ENCODE measurements at places on chromosomes 11 and 22.

GRCh38 chr22:38236786-38237185 is 35.0 kb downstream of the MAFF start:
- no peak for DNase-seq

DNA sequence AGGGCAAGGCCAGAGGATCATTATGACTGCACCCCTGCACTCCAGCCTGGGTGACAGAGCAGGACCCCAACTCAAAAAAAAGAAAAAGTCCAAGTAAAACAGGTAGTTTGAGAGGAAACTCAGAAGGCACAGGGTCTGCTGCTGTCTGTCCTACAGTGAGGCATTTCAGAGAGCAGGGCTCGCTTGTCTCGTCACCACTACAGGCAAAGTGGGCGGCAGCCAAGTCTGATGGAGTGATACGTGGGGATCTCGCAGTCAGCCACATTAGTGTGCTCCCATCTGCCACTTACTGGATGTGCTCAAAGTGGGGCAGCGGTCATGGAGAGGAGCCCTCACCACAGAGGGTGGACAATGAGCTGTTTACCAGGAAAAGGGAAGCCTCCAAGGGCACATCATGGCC is 42.1 kb downstream of the PI4KA start:
- DNase-seq = no peak

DNA sequence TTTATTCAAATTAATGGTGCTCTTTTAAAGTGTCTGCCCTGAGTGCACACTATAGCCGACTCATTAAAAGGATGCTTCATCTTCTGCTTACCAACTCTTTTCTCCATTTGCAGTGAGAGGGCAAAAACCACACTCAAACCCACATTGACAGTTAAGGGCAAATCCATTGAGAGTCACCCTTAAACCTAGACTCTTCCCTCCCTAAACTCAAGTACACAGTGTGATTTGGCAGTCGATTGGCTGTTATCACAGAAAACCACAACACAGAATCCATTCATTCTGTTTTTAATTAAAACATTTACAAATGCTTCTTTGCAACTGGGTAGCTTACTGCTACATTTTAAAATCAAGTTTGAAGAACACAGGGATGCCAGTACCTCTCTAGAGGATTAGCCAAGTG is 120.0 kb downstream of the CADM1 start:
- DNase-seq = no peak

DNA sequence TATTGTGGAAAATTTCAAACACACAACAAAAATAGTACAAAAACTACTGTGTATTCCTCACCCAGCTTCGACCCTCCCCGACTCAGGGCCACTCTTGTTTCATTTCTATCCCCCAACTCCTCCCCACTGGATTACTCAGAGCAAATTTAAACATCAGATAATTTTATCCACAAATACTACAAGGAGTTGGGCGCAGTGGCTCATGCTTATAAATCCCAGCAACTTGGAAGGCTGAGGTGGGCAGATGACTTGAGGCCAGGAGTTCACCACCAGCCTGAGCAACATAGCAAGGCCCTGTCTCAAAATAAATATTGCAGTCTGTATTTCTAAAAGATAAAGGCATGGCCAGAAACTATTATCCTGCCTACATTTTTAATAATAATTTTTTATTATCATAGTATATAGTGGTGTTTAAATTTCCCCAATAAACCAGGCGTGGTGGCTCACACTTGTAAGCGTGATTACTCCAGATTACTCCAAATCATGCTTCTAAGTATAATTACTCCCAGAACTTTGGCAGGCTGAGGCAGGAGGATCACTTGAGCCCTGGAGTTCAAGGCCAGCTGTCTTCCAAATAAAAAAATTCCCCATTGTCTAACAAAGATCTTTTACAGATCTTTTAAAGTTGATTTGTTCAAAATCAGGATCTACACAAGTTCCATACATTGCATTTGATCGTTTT is 39.8 kb downstream of the LRRC32 start:
- no peak for DNase-seq

GRCh38 chr11:112025707-112026106 is 499 bp downstream of the DLAT start:
- DNase-seq = no peak

DNA sequence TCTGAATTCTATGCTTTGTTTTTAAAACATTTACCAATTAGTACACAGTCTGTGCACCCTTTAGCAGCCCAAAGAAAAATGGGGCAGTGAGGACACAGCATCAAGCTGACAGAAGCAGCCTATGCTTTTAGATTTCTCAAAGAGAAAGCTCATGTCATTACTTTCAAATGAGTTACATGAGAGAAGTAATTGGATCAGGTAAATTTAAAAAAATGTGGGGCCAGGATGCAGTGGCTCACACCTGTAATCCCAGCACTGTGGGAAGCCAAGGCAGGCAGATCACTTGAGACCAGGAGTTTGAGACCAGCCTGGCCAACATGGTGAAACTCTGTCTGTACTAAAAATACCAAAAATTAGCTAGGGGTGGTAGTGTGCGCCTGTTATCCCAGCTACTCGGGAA is 57.7 kb downstream of the APOL5 start:
- DNase-seq = no peak

GRCh38 chr11:27281740-27282590 is 81.0 kb downstream of the CCDC34 start:
- DNase-seq = no peak

DNA sequence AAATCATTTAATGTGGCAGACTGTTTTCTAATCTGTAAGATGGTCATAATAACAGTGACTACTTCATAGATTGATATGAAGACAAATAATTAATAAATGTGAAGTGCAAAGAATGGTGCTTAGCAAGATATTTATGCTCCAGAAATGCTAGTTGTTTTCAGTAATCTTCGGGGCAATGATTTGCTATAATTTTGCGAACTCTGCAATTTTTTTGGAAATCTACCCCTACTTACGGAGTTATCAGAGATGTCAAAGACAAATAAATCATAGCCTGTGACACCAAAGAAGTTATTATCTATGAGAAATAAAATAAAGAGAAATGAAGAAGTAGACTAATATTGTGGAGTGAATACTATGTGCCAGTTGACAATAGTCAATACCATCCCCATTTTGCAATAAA is 634.1 kb upstream of the LRRC4C start:
- DNase-seq = no peak

DNA sequence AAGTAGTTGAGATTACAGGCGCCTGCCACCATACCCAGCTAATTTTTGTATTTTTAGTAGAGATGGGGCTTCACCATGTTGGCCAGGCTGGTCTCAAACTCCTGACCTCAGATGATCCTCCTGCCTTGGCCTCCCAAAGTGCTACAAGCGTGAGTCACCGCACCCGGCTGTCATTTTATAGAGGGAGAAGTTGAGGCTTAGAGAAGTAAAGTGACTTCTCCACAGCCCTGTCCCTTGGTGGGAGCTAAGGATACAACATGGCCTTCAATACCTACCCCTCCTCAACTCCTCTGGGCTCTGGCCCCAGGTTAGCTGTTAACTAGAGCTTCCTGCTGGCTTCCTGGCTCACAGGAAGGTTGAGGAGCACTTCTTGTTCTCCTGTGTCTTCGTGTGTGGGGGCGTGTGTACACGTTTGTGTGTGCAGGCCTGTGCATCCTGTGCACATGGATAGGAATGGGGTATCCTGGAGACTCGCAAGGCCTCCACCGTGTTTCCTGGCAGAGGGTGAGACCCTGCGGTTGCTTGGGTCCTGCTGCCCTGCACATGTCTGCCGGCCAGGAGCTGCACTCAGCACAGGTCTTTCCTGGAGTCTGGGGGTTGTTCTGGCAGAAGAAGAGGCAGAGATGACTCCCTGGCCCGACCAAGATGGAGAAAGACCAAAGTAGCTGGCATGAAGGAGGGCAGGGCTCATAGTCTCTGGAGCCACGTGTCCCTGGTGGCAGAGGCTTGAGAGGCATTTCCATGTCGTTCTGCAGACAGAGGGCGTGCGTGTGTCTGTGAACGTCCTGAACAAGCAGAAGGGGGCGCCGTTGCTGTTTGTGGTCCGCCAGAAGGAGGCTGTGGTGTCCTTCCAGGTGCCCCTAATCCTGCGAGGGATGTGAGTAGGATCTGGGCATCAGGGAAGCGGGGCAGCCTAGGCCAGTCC is 2.4 kb downstream of the SIDT2 start:
- DNase-seq = peak; percentile 21

GRCh38 chr22:44964722-44965078 is 45.1 kb downstream of the PHF21B start:
- DNase-seq = no peak

- peak; percentile 32 for DNase-seq
These were observed 27.5 kb downstream of the DHCR7 start for GRCh38 chr11:71420455-71421241.

DNA sequence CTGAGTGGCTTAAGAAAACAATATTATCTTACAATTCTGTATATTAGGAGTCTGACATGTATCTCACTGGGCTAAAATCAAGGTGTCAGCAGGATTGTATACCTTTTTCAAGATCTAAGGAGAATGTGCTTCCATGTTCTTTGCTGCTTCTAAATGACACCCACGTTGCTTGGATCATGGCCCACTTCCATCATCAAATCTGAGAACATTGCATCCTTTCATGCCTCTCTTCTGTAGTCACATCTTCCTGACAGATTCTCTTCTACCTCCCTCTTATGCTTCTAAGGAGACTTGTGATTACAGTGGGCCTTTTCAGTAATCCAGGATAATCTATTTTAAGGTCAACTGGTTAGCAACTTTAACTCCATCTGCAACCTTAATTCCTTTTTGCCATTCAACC is 499.4 kb downstream of the FAM181B start:
- no peak for DNase-seq

GRCh38 chr11:14314127-14314526 is 44.9 kb downstream of the RRAS2 start:
- DNase-seq = no peak

- no peak for DNase-seq
These were observed 935.9 kb downstream of the JRKL start for GRCh38 chr11:97325693-97326092.

DNA sequence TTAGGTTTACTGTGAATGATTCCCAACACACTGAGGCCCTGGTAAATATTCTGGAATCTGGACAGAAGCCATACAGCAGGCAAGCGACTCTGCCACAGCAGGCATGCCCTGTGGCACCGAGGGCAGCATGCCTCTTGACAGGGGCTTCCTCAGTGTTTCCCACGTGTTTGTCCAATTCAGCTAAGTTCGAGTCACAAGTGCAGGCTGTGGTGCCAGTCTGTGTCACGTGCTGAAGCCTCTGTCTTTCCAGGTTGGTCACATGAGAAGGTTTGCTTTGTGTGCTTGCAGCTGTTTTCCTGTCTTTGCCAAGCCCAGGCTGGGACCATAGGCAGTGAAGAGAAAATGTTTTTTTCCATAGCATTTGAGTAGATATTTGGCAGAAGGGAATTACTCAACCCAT is 2.4 kb upstream of the PPFIBP2 start:
- peak; percentile 5 for DNase-seq

GRCh38 chr11:17117262-17117661 is 39.8 kb upstream of the RPS13 start:
- no peak for DNase-seq

DNA sequence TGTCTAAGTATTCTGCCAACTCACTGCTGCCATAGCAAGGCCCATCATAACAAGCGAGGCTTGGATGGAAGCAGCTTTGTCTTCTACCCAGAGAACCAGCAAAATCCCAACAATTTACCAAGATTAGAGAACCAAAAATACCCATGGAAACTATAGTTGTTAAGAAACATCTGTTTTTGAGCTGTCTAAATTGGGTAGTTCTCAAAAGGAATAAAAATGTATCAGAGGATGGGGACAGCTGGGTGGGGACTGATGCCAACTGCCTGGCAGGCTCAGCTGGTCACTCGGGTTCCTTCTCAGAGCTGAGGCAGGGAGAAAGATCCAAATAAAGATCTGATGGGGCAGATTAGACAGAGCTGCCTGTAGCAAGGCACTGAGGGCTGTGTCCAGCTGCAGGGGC is 85.9 kb upstream of the GRK3 start:
- peak; percentile 72 for DNase-seq

DNA sequence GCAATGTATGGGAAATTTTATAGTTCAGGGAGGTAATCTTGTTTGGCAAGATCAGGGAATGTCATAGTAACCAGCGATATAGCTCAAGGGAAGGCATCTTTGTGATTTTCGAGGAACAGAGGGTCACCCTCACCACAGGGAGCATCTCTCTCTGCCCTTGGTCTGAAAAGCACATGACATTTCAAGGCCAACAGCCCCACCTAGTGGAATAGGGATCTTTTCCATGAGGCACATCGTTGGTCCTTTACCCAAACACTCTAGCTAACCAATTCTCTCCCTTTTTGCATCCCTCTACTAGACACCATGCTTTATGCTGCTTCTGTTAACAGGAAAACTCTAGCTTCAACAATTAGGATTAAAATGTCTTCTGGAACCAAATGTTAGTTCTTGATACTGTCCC is 179.0 kb downstream of the GRM5 start:
- no peak for DNase-seq

GRCh38 chr11:120432056-120433018 is 79.2 kb upstream of the GRIK4 start:
- no peak for DNase-seq

- no peak for DNase-seq
These were observed 73.8 kb downstream of the C11orf58 start for GRCh38 chr11:16812274-16812673.

GRCh38 chr11:43735961-43736360 is 55.4 kb downstream of the HSD17B12 start:
- DNase-seq = no peak

DNA sequence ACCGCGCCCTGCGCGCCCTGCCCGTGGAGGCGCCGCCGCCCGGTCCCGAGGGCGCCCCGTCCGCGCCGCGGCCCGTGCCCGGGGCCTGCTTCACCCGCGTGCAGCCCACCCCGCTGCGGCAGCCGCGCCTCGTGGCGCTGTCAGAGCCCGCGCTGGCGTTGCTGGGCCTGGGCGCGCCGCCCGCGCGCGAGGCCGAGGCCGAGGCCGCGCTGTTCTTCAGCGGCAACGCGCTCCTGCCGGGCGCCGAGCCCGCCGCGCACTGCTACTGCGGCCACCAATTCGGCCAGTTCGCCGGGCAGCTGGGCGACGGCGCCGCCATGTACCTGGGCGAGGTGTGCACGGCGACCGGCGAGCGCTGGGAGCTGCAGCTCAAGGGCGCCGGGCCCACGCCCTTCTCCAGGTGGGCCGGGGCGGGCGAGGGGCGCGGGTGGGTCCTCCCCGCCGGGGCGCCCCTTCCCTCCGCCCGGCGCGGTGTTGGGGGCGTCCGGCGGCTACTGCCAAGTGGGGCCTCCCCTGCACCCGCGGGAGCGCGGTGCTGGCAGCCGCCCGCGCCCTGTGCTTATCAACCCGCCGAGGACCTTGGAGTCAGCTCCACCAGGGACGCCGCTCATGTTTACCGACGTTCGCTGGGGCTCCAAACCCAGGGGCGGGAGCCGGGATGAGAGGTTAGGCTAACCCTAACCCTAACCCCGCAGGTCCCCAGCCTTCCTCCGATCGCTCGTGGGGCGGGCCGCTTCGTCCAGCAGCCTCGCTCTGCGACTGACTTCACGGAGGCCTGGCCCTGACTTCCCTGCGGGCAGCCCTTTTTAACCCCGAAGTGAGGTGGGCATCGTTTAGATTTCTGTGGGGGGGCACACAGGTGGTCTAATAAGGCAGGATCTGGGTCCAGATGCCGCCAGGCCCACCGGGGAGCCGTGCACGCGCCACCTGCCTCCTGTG is 649 bp downstream of the SELENOO start:
- DNase-seq = no peak
